ENCODE measurements at places on chromosomes 1 and 21.

GRCh38 chr1:57319791-57320190 is 104.1 kb downstream of the DAB1 start:
- no peak for DNase-seq

GRCh38 chr1:223177681-223178080 is 34.6 kb upstream of the TLR5 start:
- no peak for DNase-seq

DNA sequence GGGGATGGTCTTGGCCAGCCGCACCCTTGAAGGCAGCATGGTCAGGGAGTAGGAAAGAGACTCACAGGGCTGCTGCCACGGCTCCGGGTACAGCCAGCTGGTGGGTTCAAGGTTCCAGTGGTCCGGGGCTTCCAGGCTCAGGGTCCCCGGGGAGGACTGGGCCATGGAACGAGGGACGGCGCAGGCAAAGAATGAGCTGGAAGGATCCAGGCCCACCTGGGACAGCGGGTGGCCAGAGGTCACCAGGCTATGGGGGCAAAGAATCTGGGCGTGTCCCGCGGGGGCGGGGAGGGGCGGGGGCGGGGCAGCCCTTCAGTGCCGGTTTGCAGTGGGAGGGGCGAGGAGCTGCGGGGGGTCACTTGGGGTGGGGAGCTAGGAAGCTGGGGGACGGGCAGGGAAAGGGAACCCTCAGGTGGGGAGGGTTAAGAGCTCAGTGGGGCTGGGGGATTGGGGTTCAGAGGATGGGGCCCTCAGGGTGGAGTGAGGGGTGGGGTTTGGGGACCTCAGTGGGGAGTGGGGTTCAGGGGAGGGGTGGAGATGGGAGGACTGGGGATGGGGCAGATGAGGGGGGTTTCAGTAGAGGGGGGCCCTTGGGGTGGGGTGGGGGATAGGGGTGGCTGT is at the start of gene DNMT3L:
Gene DNMT3L, minus strand, starts transcription at position 223 of the 621 bp plus-strand sequence. CDS start 638 bp downstream, outside the sequence.
- no peak for DNase-seq

GRCh38 chr1:236451796-236452373 is 57.8 kb downstream of the EDARADD start:
- no peak for DNase-seq

- DNase-seq: peak; percentile 81
Observed at GRCh38 chr1:198598796-198599321, 40.0 kb upstream of the PTPRC start.

GRCh38 chr1:67648582-67649326 is 36.2 kb upstream of the GADD45A start:
- DNase-seq: no peak

GRCh38 chr1:116531917-116532316 is 38.9 kb downstream of the CD58 start:
- DNase-seq: no peak

DNA sequence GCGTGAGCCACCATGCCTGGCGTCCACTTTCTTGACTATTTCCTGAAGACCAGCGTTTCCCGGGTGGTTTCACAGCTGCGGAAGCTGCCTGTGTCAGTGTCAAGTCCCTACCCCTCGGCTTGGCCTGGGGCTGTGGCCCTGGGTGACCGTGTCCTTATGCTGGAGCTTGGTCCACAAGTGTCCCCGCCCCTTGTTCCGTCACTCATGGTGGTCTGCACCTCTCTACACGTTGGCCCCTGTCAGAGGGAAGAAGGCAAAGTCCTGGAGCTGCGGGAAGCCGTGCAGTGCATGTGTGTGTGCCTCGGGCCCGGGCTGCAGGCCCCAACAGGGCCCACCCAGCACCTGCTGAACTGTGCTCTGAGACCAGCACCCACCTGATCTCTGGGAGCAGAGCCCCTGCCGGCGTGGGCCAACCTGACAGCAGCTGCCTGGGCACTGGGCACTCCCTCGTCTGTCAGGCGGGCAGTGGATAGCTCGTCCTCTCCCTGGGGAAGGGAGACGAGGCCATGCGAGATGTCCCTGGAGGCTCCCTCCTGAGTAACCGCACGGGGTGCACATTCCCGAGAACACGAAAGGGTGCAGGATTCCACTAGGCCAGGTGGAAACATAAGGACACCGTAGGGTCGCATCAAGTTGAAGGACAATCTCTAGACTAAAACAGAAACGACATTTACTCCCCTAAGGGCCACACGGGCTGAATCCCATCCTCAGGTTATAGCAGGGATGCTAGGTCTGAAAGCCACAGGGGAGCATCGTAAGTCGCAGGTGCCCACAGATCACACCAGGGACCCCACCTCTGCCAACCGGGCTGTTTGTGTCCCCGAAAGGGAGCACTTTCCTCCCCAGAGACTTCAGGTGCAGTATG is 2.4 kb upstream of the C1orf159 start:
- no peak for DNase-seq

- no peak for DNase-seq
Observed at GRCh38 chr1:1136547-1137230, 20.8 kb upstream of the C1orf159 start.

DNA sequence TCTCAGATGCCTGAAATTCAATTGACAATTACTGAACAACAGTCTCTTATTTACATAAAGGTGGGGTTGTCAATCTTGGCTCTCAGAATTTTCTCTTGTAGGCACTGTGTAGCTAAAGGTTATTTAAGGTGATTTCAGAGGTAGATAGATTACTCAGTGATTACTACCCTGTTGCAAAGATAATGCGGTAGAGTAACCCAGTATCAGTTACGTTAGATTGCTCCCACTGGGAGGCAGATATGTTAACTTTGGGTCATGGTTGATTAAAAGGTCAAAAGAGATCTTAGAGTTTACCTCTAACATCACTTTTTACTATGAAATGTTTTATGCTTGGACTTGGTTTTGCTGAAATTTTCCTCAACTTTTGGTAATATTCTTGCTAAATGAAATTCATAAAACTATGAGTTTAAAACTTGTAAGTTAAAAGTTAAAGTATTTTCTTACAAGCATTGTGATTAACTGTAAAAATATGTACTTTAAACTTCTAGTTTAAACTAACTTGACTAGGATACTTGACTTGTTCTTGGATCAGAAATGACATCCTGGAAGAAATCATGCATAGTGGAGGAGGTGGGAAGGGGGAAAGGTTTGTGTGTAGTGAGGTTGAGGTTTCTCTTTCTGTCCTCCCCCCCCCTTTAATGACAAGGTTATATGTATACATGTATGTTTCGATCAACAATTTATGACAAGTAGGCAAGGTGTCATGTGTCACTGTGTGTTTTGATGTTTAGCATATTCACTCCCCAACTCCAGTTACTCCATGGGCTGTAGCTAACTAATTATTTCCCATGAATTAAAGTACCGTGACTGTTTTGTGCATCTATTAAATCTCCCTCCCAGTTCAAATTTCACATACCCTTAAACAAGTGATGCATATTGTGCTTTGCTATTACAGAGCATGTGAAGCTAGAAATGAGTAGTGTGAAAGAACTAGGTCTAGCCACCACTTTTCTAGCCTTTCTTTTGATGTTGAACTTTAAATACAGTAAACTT is 2.9 kb downstream of the LAMC1 start:
- peak; percentile 33 for DNase-seq

DNA sequence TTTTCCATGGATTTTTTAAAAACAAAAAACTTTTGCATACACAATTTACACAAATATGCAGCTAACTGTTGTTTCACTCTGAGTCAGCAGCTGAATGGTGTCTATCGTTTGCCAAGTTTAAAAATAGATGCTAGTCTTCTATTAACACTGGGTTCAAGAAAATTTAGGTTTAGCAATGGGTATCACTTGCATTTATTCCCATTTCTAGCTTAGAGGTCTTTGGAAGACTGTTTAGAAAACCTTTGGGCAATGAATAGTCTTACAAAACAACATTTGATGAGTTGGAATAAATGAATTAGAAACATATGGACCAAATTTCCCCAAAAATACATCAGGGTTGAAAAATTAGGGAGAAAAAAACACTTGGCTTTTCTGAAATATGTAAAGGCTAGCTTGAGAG is 165.8 kb downstream of the LYPLAL1 start:
- DNase-seq: no peak

- DNase-seq: peak; percentile 53
Observed at GRCh38 chr1:28104866-28105467, 16.6 kb upstream of the EYA3 start.

DNA sequence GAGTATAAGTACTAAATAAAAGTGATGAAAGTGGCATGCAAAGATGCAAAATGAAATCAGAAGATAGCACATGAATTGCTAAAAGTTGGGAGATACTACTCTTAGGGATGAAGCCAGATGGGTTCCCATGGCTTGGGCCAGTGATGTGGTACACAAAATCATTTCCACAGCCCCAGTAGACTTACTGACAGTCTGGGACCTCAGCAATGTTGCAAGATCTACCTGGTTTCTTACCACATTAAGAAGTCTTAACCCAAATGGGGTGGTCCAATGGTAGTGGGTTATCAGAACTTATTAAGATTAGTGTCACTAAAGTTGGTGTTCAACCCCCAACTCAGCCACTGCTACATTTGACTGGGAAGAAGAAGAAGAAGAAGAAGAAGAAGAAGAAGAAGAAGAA is 227.7 kb upstream of the IRF2BP2 start:
- no peak for DNase-seq

DNA sequence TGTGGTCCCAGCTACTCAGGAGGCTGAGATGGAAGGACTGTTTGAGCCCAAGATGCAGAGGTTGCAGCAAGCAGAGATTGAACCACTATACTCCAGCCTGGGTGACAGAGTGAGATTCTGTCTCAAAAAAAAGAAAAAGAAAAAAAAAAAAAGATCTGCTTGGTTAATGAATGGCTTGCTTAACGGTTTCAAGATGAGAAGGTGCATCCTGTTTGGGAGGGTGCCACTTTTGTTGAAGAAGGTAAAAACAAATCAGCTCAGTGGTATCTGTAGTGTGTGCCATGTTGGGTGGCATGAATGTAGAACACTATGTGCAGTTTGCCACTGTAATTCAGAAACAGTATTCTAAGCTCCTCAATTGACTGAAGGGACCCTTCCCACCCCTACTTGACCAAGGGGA is 94.9 kb upstream of the ETV3 start:
- DNase-seq: no peak

DNA sequence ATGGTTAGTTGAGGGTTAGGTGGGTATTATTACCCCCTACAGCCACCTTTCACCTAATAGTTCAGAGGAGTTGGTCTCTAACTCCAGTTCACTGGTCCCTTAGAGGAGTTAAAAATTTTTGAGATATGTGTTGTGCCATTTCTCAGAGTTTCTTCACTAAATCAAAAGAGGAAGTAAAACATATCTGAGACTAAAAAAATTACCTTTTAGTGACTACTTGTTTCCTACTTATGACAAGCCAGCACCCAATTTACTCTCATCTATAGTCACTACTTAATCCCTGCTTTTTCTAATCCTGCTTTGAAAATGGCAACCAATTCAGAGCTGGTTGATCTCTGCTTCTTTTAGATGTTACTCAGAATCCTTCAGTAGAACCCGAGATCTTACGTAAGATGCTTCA is 1316.8 kb upstream of the B3GALT2 start:
- DNase-seq: no peak

DNA sequence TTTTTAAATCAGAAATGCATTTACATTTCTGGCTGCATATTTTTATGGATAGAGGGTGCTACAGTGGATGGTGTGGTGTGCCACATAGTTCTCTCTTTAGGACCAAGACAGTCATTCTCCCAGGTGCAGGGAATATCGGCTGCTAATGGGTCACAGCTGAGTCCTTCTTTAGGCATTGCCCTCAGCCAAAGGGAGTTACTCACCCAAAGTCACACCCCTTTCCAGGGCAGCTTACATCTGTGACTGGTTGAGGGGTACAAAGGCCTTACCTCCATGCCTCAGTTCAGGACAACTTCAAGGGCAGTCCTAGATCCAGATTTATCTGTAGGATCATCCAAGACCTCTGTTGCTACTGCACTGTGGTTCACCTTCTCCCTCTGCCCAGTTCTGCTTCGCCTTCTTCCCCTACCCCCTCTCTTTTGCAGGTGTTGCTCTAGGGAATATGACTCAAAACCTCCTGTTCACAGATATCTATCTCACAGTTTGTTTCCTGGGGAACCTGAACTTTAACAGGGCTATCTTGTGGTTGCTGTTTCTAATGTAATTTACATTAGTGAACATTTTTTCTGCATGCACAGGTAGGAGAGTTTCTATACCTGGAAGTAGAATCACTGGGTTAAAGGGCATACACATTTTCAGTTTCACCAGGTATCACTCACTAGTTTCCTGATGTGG is 413.9 kb downstream of the RPS6KC1 start:
- DNase-seq: no peak

DNA sequence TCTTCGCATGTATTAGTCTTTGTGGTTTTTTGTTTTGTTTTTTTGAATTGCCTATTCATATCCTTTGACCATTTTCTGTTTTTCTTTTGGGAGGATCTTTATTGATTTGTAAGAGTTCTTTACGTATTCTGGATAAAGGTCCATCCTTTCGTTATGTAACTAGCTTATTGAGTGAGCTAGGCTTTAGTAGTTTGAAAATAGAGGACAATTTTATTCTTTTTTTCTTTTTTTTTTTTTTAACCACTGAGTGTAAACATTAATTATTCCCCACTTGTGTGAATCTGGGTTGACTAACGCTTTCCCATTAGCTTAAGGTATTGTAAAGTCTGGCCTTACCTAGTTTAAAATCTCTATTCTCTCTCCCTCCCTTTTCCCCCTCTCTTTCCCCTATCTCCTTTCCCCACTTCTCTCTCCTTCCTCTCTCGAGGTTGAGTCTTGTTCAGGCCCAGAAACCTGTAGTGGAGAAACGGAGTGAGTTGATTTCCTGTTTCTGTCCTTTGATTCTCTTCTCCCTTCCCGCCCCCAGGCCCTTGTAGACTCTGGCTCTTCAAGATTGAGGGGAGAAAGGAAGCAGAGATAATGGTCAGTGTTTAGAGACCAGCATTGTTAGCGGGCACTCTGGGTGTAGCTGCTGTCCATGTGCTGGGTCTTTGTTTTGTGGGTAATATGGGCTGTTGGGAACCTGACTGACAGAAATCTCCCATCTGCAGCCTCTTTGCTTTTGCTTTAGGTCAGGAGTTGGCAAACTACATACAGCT is 1.5 kb downstream of the MORC3 start:
- peak; percentile 75 for DNase-seq

GRCh38 chr1:64440183-64440826 is 29.6 kb upstream of the CACHD1 start:
- DNase-seq: no peak

DNA sequence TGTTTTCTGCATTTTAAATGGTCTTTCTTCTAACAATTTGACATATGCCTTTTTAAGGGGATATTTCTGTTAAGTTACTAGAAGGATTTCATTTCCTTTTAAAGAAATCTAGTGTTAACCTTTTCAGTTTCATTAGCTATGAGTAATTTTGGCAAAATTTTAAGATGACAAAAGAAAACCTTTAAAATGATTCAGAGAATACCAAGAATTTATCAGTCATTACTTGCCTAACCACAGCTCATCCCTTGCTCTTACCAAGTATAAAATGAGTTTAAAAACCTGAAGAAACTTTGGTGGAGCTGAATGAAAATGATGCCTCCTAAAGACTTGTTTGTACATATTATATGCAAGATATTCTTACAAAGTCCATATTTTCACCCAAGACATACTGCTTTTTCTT is 101.7 kb downstream of the NEK7 start:
- no peak for DNase-seq

DNA sequence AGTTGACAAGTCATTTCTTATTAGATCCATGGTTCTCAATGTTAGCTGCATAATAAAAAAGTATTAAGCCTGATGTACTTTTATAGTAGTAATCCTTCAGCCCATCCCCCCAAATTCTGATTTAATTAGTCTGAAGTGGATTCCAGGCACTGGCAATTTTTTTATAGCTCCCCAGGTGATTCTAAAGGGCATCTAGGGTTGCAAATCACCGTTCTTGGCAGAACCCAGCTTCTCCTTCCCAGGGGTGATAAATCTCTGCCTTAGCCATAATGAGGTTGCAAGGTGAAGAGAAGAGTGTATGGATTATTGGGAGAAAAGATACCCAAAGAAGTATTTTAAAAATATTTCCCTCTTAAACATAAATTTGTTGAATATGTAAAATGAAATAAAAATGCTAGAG is 43.0 kb upstream of the RXRG start:
- DNase-seq: no peak
